ENCODE measurements at places on chromosomes 16 and 17.

DNA sequence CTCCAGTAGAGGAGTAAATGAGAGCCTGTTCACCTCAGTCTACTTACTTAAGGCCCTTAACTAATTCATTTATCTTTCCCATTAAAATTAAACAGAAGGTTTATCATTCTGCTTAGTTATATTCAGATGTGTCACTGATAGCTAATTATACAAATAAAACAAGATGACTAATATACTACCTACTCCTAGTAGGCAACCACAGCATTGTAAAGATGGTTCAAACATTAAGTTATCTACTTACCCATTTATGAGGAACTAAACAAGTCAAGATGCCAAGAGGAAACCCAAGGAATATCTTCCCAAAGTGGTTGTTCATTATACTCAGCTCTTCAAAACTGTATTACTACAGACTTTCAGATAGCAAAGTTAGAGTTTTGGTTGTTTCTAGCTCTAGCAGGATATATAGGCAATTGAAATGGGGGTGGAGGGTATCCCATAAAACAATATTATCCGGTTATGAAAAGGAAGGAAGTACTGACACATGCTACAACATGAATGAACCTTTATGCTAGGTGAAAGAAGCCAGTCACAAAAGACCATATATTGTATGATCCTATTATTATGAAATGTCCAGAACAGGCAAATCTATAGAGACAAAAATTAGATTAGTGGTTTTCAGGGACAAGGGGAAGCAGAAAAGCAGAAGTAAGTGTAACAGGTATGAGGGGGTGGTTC lies 56.5 kb downstream of the SPAG9 start:
- no peak for DNase-seq
- H3K27ac ChIP-seq, result no peak overlapping the region
- no peak overlapping the region for H3K4me3 ChIP-seq
- no peaks in the 10 kb centered on the region for H3K27me3 ChIP-seq

DNA sequence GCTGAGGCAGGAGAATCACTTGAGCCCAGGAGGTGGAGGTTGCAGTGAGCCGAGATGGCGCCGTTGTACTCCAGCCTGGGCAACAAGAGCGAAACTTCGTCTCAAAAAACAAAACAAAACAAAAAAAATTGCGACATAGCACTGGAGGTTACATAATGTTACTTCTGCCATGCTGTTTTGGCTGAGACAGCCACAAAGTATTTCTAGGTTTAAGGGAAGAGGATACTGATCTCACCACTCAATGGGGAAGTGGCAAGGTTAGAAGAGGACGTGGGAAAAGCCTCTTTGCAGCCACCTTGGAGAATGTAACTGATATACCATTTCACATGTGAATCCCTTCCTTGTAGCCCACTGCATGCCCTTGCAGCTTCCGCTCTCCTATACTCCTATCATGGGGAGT lies 131.2 kb upstream of the NLRP1 start:
- H3K27me3 ChIP-seq, result peaks cover 37% of the 10 kb centered on the region
- H3K4me1 ChIP-seq, result no peaks in the 10 kb centered on the region
- no peak overlapping the region for H3K4me3 ChIP-seq
- DNase-seq, result no peak

DNA sequence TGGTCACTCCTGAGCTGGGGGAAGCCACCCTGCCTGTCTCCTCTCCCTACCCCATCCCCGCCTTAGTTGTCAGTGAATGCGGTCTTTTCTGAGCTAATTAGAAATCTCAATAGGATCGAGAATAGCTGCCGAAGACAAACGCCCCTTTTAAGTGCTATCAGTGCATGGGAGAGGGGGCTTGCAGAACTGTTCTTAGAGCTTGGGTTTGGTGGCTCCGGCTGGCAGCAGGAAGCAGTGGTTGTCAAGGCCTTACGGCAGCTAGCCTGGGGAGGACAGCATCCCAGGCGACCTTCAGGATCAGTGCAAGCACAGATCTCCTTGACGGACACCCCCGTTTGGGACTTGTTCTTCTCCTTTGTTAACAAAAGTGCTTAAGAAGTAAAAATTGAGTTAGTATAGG lies 195.1 kb downstream of the CCDC182 start:
- no peak overlapping the region for H3K4me3 ChIP-seq
- peaks cover 33% of the 10 kb centered on the region for H3K4me1 ChIP-seq
- no peak for DNase-seq
- no peaks in the 10 kb centered on the region for H3K36me3 ChIP-seq
- no peaks in the 10 kb centered on the region for H3K27me3 ChIP-seq
- no peak overlapping the region for H3K27ac ChIP-seq

GRCh38 chr17:13428611-13429042 lies 173.1 kb downstream of the HS3ST3A1 start:
- no peak for DNase-seq
- no peak overlapping the region for H3K4me3 ChIP-seq
- no peaks in the 10 kb centered on the region for H3K36me3 ChIP-seq

- no peak for DNase-seq
- H3K4me1 ChIP-seq, result no peaks in the 10 kb centered on the region
- H3K27ac ChIP-seq, result no peak overlapping the region
- H3K27me3 ChIP-seq, result no peaks in the 10 kb centered on the region
- peaks cover 2% of the 10 kb centered on the region for H3K36me3 ChIP-seq
Observed at GRCh38 chr17:79979816-79980215, 55.9 kb downstream of the TBC1D16 start.

GRCh38 chr16:30929167-30929566 lies 5.8 kb downstream of the FBXL19 start:
- H3K27ac ChIP-seq, result no peak overlapping the region
- DNase-seq, result no peak
- H3K4me3 ChIP-seq, result no peak overlapping the region
- peaks cover 16% of the 10 kb centered on the region for H3K4me1 ChIP-seq

- peak; percentile 95 for DNase-seq
- H3K36me3 ChIP-seq, result no peaks in the 10 kb centered on the region
- peaks cover 48% of the 10 kb centered on the region for H3K4me1 ChIP-seq
- peak overlapping the region; percentile 80 for H3K27ac ChIP-seq
Observed at GRCh38 chr16:27179500-27180072, 23.7 kb upstream of the KDM8 start.

DNA sequence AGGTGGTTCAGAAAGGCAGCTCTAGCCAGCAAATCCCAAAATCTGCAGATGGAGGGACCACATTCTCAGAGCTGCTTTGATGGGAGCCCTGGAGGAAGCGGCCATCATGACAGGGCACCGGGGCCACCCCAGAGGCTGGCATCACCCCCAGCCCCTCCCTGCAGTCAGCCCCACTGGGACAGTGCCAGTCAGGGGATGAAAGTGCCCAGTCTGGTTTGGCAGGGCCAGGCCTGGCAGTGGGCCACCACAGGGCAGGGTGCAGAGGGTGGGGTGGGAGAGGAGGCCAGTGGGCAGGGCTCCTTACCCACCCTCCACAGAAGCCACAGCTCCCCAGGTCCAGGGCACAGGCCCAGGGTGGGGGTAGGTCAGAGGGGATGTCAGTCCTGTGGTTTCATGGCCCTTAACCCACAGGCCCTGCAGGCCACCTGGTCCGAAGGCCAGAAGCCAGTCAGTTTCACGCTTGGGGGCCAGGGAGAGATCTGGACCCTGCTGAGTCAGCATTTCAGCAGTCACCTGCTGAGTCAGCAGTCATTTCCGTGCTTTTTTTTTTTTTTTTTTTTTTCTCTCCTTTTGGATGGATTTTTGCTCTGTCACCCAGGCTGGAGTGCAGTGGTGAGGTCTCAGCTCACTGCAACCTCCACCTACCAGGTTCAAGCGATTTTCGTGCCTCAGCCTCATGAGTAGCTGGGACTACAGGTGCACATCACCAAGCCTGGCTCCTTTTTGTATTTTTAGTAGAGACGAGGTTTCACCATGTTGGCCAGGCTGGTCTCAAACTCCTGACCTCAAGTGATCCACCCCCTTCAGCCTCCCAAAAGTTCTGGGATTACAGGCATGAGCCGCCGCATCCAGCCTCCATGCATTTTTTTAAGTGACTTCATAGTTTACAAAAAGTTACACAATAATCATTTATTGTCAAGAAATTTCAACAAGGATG lies 10.4 kb downstream of the SLC25A10 start:
- H3K4me1 ChIP-seq, result no peaks in the 10 kb centered on the region
- no peak overlapping the region for H3K4me3 ChIP-seq
- H3K36me3 ChIP-seq, result no peaks in the 10 kb centered on the region
- peaks cover 9% of the 10 kb centered on the region for H3K27me3 ChIP-seq

DNA sequence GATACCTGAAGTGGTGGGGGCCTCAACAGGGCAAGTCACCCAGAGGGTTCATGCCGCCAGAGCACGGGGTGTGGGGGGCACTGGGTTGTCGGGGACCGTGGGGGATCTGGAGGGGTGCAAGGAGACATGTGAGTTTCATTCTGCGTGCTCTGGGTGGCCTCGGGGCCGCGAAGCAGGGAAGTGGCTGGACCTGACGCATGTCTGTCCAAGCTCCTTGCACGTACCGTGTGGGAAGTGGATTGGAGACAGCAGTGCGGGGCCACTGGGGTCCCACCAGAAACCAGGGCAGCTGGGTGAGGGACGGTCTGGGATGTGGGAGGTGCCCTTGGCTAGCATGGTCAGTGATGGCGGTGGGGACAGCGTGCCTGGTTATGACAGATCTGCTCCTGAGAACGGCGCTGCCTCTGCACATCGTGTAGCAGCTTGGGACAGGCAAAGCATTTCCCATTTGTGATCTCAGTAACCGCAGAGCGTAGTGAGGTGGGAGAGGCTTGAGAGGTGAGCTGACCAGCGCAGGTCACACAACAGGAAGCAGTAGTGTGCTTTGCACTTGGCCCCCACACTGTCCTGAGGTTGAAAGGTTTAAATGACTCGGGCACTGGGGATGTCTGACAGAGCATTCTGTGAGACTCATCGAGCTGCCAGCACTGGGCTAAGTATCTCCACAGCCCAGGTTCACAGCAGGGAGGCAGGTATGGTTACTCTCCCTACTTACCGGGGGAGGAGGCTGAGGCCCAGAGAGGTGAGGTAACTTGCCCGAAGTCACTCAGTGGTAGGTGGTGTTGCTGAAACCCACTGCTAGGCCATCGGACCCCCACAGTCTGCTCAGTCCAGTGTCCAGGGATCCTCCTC lies 114.4 kb downstream of the SOCS1 start:
- DNase-seq, result no peak
- H3K4me3 ChIP-seq, result no peak overlapping the region
- H3K4me1 ChIP-seq, result peaks cover 41% of the 10 kb centered on the region
- H3K36me3 ChIP-seq, result peaks cover 6% of the 10 kb centered on the region

DNA sequence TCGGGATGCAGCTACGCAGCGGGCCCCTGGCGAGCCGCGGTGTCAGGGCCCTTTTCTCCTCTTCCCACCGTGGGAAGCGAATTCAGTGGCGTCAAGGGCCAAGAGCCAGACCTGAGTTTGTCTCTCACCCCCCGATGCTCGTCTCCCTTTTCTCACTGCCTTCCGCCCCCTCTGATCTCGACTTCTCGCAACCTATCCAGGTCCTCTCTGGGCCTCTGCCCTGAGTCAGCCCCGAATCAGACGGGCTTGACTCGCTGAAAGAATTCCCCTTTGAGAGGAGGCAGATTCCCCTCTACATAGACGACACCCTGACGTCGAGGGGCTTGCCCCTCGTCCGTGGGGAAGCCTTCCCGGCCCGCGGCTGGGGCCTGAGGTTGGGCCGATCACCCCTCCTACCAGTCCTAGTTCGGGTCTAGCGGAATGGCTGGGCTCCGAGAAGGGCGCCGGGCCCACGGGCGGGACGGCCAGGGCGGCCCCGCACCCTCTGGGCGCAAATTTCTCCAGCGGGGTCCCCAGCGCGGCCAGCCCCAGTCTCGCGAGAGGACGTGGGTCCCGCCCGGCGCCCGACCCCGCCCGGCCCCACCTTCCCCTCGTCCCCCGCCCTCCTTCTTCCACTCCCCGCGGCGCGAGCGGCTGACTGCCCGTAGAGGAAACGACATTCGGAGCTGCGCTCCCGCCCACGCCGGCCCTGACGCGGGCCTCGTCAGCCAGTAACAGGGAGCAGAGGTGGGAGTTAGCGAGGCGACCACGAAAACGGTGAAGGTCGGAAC lies at the start of gene GGNBP2:
Gene GGNBP2 (plus strand): TSS at position 613 of the 770 bp plus-strand sequence. CDS start 806 bp downstream, outside the sequence.
- DNase-seq, result peak; percentile 96
- H3K4me3 ChIP-seq, result peak within 1 kb of the TSS; percentile 96

GRCh38 chr16:4882633-4883285 lies 35.5 kb downstream of the UBN1 start:
- no peak overlapping the region for H3K4me3 ChIP-seq
- DNase-seq, result no peak
- no peak overlapping the region for H3K27ac ChIP-seq
- no peaks in the 10 kb centered on the region for H3K27me3 ChIP-seq
- H3K36me3 ChIP-seq, result peaks cover 44% of the 10 kb centered on the region
- no peaks in the 10 kb centered on the region for H3K4me1 ChIP-seq

GRCh38 chr17:40316571-40317344 lies 7.8 kb downstream of the RARA start:
- H3K4me1 ChIP-seq, result peaks cover 70% of the 10 kb centered on the region
- no peaks in the 10 kb centered on the region for H3K27me3 ChIP-seq
- peaks cover 2% of the 10 kb centered on the region for H3K36me3 ChIP-seq
- H3K4me3 ChIP-seq, result peak overlapping the region; percentile 85
- no peak for DNase-seq

- peaks cover 26% of the 10 kb centered on the region for H3K27me3 ChIP-seq
- no peak overlapping the region for H3K27ac ChIP-seq
- H3K4me1 ChIP-seq, result peaks cover 7% of the 10 kb centered on the region
- H3K4me3 ChIP-seq, result no peak overlapping the region
- no peak for DNase-seq
Observed at GRCh38 chr17:47870056-47870455, 19.1 kb upstream of the SP6 start.

DNA sequence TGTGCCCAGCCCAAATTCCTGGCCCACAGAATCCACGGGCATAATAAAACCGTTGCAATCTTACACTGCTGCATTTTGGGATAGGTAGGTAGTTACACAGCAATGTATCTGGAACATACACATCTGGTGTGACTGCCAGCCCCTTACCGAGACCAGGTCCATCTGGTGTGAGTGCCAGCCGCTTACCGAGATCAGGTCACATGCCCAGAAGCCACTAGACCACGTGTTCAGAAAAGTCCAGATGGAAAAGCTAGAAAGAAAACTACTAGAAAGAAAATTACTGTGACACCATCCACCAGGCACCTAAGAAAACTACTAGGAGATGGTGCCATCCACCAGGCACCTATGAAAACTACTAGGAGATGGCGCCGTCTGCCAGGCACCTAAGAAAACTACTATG lies 19.4 kb downstream of the PIK3R5 start:
- H3K27ac ChIP-seq, result peak overlapping the region; percentile 40
- H3K36me3 ChIP-seq, result peaks cover 39% of the 10 kb centered on the region
- peaks cover 81% of the 10 kb centered on the region for H3K4me1 ChIP-seq
- no peak overlapping the region for H3K4me3 ChIP-seq
- no peaks in the 10 kb centered on the region for H3K27me3 ChIP-seq
- DNase-seq, result no peak

DNA sequence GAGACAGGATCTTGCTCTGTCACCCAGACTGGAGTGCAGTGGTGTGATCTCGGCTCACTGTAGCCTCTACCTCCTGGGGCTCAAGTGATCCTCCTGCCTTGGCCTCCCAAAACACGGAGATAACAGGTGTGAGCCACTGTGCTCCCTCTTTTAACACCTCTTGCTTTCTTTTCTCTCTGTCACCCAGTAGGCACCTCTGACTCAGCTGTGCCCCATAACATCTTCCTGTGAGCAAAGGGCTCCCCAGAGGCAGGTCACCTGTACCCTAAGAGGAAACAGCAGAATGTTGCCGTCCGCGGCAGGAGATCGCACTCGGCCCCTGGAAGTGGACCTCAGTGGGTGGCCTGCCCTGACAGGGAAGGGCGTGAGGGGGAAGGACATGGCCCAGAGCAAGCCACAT lies 918 bp upstream of the NLRC3 start:
- peak; percentile 75 for DNase-seq
- H3K4me3 ChIP-seq, result peak overlapping the region; percentile 95
- peak overlapping the region; percentile 97 for H3K27ac ChIP-seq

All from activated CD4-positive, alpha-beta T cell treated with anti-CD3 and anti-CD28 coated beads for 36 hours (primary cell).